ENCODE measurements at places on chromosomes 7 and 10.

- no peak for DNase-seq
These were observed 173.6 kb upstream of the TEX47 start for GRCh38 chr7:88969167-88969566.

DNA sequence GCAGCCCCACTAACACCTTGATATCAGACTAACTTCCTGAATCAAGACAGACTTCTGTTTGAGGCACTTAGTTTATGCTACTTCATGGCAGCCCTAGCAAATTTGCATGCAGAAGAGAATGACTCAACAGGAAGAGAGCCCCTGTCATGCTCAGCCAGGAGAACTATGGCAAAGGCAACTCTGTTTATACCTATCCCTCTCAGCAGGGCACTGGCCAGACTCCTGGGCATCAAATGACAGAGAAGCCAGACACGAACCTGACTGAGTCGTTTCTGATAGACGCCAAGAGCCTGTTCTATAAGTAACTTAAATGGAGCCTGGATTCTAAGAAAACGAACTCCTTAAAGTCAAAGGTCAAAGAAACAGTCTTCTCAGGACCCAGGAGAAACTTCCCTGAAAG, 50.9 kb upstream of the UNC5B start:
- no peak for DNase-seq

GRCh38 chr7:121876656-121877500, 3.9 kb downstream of the PTPRZ1 start:
- DNase-seq, result no peak

- no peak for DNase-seq
These were observed 221.8 kb upstream of the KLF6 start for GRCh38 chr10:4006858-4007257.

- DNase-seq, result no peak
These were observed 26.0 kb downstream of the CCM2 start for GRCh38 chr7:45026013-45026412.

GRCh38 chr10:60340973-60341372, 48.7 kb downstream of the ANK3 start:
- DNase-seq, result no peak

Data from stimulated activated CD4-positive, alpha-beta T cell treated with anti-CD3 and anti-CD28 coated beads, Interleukin-4, amount 100 ng/mL, for 48 hours (primary cell).